ENCODE measurements at places on chromosomes 6 and 20.

DNA sequence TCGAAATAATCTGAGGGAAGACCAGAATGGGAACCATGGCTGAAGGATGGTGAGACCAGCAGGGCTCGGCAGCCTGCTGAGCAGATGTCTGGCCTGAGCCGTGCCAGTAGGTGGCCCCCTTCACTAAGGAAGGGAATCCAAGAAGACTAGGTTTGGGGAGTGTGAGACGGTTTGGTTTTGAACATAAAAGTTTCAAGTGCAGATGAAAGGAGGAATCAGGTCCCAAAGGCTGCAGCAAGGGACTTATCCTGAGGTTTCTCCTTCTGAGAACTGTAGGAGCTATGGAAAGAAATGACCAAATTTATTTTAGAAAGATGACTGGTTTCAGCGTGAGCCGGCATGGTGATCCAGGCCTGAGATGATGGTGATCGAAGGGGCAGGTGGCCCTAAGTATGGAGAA, 4.6 kb upstream of the OSER1 start:
- no peak for DNase-seq

DNA sequence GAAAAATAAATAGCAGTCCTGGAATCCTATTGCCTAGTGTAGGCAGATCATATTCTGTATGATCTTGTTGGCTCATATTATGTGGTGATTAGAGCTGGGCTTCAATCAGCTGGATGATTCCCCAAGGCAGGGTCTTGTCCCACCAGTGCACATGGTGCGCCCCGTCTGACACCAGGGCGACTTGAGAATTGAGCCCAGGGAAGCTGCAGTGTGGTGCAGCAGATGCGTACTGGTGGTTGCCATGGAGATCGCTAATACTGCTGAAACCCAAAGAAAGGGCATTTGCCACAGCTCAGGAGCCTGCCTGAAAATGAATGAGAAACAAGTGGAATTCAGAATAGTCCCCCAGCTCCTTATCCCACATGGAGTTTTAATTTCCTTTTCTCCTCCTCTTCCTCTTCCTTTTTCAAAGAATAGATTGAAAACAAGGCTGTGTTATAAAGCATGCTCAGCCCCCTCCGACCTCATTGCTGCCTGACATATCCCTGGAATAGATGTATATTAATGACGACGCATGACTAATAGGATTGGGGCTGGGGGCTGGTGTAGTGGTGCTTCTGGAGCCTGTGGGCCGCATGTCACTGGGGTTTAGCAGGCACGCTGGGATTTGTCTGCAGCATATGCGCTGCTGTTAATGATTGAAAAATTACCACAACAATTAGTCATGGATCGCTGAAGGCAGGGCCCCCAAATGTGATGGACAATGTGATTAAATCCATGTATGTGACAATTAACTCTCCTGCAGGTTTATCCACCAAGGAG, 210.5 kb downstream of the FARS2 start:
- DNase-seq = no peak

- DNase-seq = no peak
Observed at GRCh38 chr20:63873477-63873971, 8.5 kb downstream of the TPD52L2 start.

DNA sequence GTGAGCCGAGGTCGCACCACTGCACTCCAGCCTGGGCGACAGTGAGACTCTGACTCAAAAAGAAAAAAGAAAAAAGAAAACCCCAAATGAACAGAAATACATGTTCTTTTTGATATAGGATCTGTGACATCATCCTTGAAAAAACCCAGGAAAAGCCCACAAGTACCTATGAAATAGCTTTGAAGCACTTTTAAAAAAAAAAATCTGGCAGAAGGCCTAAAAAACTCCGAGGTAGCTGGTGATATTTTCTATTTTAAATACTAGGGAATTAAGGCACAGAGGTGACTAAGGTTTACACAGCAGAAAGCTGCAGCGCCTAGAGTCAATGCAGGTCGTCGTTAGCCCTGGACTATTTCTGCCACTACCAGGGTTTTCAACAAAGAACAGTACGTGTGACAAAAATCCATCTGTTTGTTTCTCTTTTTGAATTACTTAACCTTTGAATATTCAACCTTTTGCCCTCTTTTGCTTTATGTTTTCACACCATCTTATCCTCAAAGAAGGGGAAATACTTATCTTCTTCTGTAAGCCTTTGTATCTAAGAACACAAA, 39.4 kb upstream of the EEF1A1 start:
- DNase-seq = no peak

- DNase-seq = no peak
Observed at GRCh38 chr20:58544891-58545290, 29.7 kb upstream of the APCDD1L start.

DNA sequence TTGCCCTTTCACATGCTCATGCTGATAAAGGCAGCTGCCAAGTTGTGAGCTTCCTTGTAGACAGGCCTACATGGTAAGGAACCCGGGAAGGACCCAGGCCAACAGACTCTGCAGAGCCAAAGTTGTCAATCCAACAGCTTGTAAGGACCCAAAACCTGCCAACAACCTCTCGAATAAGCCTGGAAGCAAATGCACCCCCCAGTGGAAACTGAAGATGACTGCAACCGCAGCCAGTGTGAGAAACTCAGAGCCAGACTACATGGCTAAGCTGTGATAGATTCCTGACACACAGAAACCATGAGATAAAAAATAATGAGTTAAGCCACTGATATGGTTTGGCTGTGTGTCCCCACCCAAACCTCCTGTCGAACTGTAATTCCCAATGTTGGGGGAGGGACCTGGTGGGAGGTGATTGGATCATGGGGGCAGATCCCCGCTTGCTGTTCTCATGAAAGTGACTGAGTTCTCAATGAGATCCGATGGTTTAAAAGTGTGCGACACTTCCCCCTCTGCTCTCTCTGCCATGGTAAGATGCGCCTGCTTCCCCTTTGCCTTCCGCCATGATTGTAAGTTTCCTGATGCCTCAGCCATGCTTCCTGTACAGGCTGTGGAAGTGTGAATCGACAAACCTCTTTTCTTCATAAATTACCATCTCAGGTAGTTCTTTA, 18.8 kb upstream of the CLPSL2 start:
- no peak for DNase-seq

DNA sequence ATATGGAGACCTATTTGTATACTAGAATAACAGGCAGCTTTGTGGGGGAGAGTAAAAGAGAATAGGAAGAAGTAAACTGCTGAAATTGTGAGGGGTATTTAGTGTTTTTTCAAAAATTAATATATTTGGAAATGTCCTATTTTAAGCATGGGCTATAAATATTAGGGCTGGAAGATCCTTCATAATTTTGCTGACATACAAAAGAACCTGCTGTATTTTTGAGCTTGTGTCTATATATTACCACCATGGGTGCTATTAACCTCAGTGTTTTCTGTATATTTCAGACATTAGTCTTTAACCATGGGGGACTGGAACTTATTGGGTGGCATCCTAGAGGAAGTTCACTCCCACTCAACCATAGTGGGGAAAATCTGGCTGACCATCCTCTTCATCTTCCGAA, at the start of gene GJA10:
Gene GJA10, plus strand, starts transcription at position 301 of the 400 bp plus-strand sequence. Its CDS starts 0 bp downstream, at position 301.
- no peak for DNase-seq

GRCh38 chr20:58998656-58999055, 8.4 kb downstream of the CTSZ start:
- no peak for DNase-seq

DNA sequence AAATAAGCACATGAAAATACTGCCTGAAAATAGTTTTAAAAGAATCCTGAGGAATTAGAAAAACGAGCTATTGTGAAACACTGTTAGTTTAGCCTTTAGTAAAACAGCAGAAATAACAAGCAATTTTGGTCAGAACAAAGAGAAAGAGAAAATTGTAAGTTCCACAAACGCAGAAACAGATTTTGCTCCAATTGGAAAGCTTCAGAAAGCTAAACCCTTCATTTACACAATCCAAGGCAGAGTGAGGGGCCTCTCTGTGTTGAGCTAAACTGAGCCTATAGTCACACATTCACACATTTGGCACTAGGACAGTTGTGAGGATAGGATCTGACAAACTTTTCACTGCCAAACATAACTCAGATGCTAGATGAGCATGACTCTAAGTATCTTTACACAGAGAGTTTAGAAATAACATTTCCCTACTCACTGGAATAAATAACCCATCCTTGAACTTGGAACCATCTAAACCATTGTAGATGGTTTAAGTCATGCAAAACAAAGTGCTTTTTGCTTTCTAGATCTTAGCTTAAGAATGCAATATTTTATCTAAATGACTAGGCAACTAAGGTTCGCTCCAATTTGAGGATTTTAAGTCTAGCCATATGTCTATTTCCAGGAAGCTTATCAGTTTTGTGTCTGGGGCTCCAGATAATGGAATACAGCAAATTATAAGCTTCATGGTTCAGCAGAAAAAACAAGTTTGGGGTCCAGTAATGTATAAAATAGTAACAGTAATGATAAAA, 122.6 kb downstream of the SGK1 start:
- DNase-seq = no peak

- DNase-seq = no peak
Observed at GRCh38 chr6:38527371-38527770, 112.4 kb downstream of the BTBD9 start.

DNA sequence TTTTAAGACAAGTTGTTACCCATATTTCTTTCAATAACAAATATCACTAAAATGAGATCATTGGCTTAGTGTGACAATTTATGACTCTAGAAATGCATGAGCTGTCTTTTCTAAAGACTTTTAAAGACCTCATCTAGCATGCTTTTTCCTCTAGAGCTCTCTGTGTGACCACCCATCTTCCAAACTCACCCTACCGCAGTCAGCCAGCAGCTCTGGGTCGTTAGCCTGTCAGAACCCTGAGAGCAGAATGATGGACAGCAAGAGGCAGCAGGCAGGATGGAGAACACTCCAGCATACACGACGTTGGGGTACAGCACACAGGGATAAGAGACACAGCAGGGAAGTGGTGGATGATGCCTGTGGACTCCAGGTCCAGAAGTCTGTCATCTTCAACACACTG, 45.1 kb upstream of the TBX18 start:
- no peak for DNase-seq

DNA sequence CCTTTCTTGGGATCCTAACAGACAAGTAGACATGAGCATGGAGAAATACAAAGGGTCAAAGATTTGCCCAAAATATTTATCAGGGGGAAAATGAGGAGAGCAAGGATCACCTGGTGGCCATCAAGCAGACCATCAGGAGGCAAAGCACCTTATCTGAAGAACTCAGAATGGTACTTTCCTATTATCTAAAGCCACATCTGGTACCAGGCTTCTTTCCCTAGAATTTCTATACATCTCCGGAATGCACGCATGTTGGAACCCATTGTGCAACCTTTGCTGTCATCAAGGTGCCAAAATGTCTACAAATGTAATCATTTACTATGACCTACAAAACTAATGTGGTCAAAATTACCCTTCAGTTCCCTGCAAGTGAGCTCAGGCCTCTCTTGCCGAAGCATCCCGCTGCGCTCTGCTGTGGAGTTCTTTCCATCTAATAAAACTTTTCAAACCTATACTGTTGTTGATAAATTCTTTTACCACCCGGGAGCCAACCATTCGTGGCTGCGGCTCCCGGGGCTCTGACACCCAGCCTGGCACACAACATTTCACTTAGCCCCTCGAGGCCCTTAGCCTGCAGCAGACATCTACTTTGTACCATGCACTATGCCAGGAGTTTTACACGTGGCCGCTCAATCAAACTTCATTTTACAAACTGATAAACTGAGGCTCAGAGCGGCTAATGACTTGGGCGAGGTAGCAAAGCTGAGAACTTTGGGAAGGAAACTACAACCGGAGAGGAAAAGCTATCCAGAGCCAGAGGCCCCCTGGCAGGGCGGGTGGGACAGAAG, 3.8 kb upstream of the CPXM1 start:
- DNase-seq = no peak

- no peak for DNase-seq
Observed at GRCh38 chr6:14728396-14729024, 517.4 kb upstream of the JARID2 start.

DNA sequence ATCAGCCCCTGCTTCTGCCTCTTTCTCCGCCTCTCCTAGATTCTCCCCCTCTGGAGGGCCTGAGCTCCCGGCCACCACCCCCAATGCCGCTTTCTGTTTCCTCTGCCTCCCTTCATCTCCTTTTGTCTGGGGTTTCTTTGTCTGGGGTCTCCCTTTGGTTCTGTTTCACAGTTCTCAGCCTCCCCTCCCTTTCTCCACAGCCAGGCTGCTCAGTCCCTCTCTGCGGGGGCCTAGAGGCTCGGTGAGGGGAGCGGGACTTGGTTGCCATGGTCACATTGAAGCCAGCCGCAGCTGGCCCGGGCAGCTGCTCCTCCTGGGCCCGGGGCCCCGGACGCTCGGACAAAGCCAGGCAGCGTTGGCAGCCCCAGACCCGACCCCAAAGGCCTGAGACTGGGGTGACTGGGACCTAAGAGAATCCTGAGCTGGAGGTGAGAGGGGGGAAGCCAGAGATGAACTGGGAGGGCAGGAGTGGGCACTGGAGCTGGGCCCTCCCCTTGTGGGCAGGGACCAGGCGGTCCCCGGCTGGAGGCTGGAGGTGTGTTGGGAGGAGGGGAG, 3.5 kb upstream of the DDR1 start:
- DNase-seq = no peak

DNA sequence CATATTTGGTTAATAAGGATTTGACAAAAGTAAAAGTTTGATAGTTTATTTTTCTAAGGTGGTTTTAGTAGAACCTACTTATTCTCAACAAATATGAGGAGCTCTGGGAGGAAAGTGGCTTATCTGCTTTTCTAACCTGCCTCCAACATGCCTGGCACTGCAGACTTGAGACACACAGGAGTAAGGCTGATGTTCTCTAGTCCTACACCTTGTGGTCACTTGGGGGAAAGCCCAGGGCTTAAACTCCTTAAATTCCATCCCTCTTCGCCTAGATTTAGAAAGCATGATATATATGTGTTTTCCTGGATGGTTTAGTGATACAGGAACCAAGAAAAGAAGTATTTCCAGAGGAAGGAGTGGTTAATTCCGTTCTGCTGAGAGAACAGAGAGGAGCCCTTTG, 39.9 kb upstream of the SAMD5 start:
- no peak for DNase-seq

GRCh38 chr6:42179945-42180313, 6.8 kb downstream of the GUCA1A start:
- DNase-seq = no peak

DNA sequence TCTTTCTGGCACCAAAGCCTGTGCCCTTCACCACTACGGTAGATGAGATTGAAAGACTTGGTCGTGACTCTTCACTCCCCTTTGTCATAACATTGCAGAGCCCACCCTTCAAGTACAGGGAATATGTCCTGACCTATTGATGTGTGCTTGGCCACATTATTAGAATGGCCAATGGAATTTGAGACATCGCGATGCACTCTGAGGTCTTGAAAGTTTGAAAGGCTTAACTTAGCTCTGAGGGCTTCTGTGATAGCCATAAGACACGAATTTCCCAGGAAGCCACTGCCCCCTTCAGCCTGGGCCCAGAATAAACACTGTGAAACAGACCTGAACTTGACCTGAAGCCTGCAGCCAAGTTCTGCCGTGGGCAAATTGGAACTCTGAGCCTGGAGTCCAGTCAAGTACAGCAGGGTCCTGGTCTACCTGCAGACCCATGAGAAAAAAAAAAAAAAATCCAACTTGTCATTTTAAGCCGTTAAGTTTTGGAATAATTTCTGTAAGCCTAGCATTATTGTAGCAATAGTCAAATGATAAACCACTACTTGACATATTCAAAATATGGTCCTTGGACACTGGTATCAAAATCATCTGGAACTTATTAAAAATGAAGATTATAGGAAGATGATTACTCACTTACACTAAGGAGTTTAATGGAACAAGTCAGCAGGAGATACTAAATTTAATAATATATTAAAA, 36.9 kb upstream of the TRAF3IP2 start:
- no peak for DNase-seq

GRCh38 chr6:142946924-142947713, 2.1 kb upstream of the HIVEP2 start:
- peak; percentile 32 for DNase-seq
